Stimulated activated CD8-positive, alpha-beta memory T cell treated with anti-CD3 and anti-CD28 coated beads, Interleukin-15, amount 100 ng/mL, for 4 hours (primary cell): ENCODE measurements at places on chromosomes 11 and 22.

DNA sequence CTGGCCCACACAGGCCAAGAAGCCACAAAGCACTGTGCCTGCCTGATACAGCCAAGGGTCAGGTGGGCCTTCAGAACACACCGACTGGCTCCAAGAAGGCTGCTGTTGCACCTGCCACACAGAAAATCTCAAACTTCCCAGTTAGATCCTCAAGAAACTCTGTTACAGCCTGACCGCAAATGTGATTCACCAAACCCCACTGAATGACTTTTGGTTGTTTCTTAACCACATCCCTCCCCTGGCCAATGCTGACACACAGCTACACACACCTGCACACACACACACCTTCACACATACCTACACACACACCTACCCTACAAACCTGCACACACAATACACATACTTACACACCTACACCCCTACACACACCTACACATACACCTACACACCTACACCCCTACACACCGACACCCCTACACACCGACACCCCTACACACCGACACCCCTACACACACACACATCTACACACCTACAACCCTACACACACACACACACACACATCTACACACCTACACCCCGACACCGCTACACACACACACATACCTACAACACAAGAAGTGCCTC, 31.5 kb downstream of the CDKN1C start:
- DNase-seq: no peak

DNA sequence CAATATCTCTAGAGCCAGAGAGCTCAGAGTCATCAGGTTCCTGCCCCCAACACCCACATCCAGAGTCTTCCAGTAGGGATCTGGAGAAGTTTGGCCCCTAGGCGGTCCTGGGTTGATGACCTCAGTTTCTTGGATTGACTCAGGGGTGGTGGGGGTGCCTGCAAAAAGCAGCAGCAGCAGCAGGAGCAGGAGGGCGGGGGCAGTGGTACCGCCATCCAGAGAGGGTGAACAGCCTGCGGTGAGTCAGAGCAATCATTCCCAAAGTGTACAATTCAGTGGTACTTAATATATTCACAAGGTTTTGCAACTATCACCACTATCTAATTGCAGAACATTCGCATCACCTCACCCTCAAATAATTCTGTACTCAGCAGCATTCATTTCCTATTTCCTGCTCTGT, 9.9 kb upstream of the SEC14L3 start:
- DNase-seq: no peak

DNA sequence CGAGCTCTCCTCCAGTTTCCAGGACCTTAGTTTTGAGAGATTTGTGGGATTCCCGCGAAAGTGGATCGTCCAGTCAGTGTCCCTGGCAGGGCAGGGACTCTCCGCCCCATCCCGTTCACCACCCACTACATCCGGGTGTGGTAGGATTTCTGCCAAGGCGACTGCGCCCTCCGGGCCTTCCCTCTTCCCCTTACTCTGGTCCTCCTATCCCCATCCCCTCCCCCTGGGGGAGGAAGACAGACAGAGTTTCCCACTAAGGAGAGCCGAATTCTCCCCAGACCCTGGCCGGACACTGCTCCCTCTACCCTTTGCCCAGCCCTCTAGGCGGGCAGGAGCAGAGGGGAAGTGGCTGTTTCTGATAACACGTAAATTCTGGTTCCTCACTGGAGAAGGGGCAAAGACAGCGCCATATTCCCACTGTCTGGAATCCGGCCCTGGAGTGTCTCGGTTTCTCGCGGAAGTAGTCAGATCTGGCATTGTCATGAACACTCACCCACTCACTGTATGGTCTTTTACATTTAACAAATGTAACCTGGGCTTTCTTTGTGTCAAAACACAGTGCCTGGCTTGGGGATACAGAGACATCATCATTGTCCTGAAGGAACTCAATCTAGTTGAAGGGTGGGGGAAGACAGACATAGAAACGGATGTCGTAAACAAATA, 1.1 kb upstream of the NECTIN1 start:
- no peak for DNase-seq

GRCh38 chr11:78341841-78342240, 75.8 kb downstream of the GAB2 start:
- DNase-seq: no peak

- DNase-seq: no peak
Observed at GRCh38 chr11:33334627-33335026, 77.4 kb downstream of the HIPK3 start.

DNA sequence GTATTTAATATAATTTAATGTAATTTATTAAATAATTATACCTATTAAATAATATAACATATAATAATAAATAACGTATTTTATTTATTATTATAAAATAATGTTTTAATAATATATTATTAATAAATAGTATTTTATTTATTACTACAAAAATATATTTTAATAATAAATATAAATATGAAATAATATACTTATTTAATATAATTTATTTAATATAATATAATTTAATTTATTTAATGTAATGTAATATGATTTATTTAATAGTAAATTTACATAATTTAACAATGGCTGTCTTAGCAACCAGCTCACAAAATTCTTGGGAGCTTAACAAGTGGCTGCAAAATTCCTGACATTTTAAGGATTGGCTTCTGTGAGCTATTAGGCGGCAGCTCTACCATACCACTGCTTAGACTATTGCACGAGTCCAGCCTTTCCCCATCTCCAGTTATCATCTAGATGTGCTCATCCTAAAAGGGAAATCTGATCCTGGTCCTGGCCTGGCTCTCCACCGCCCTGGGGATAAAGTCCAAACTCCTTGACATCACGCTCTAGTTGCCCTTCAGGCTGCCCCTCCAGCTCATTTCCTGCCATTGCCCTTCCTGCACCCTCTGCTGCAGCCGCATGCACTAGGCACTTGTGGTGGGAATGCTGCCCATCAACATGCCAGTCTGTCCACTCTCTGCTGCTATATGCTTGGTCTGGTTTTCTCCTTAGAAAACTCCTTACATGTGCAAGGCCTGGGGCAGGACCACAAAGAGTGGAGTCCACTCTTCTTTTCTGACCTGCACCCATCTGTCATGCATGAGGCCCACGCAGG, 9.8 kb downstream of the MMP20 start:
- no peak for DNase-seq

DNA sequence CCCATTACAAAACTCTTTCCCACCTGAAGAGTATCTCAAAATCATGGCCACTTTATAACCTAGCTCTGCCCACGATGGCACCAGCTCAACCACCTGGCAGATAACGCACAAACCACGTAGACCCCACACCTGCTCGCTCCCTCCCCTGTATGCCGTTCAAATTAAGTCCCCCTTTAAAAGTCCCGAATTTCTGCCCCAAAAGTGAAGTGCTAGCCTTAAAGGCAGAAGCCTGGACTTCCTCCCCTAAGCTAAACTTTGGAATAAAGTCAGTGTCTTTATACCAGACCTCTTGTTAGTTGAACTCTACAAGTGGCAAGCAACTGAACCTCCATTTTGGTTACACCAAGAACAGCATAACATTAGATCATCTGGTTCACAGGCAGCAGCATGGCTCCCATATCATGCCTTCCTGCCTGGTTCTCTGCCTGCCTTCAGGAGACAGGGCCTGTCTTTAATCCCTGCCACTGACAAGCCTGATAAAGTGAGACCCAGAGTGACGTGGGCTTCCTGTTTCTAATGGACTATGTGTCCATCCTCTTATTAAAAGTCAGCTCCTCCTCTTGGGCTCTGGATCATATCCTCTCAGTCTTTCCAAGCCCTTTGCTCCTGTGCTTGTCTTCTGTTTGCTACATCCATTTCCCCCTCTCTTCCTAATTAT, 32.6 kb upstream of the NNMT start:
- no peak for DNase-seq

GRCh38 chr22:28024422-28024888, 105.4 kb upstream of the PITPNB start:
- DNase-seq: no peak

GRCh38 chr11:7691759-7692350, 14.4 kb downstream of the OVCH2 start:
- no peak for DNase-seq

DNA sequence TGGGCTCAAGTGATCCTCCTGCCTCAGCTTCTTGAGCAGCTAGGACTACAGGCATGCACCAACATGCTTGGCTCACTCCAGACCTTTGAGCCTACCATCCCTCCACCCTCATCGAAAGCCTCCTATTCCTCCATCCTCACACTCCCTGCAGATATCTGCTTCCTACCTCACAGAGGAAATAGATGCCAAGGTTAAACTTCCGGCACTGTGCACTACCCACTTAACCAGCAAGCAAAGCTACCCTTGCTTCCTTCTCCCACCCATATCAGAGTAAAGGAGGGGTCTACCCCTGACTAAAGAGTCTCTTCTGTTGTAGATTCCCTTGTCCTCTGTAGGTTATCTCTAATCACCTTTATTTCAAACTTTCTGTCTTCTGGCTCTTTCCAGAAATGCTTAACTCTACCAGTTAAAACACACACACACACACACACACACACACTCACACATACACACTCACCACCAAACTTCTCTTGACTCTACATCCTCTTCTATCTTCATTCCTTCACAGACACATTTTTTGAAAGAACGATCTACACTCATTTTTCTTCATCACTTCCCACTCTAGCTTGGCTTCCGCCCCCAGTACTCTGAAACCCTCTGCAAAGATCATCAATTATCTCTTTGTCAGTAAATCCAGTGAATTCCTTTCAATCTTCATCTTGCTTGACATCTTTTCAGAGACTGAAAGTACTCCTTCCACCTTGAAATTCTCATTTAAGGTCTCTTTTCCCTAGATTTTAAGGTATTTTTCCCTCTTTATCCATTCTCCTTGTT, 10.9 kb upstream of the SIK2 start:
- no peak for DNase-seq

DNA sequence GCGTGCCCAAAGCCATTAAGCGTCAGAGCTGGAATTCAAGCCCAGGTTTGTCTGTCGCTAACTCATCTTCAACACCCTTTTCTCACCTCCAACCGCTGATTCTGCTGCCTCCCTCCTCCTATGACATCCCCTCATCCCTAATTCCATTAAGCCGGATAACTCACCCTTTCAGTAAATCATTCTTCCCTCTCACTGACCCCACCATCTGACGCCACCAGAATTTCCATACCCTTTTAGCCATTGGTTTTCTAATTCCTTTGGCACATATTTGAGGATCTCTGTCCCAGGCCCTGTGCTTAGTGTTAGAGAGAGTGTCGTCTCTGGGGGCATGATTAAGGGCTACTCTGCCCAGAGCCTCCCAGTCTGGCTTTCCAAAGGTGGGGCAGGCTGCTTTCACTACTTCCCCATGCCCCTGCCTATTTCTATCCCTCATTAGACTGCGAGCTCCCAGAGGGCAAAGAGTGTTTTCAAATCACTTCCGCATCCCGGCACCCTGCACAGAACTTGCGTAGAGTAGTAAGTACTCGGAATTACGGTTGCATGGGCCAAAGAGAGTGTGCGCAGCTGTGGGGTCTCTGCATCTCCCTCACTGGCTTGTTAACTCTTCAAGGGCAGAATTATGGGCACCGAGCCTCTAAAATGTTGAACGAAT, 3.9 kb downstream of the KLHL35 start:
- DNase-seq: no peak

- DNase-seq: no peak
Observed at GRCh38 chr11:20010156-20010850, 150.0 kb downstream of the DBX1 start.

DNA sequence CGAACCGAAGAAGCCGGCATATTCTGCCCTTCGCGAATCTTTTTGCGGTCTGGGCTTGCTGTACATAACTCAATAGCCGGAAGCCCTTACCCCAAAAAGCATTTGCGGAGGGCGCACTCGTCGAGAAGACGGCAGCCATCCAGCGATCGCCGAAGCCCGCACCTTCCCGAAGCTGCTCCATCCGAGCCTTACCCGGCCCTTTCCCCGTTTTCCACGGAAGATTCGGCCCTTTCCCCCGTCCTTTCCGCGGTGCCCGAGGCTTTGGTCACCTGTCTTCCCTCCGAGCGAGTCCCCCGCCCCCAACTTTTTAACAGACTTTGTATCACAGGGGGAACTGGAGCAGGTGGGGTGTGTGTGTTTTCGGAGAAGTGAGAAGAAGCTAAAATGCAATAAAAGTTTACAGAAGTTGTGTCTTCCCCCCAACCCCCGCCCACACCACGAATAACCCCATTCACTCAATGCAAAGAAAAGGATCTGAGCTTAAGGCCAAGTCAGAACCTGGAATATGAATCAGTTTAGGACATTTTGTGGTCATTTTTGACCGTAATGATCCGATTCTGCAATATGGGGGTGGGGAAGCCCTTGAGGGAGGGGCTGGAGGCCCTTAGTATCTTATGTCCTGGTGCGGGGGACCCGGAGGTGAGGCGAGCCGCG, 99.0 kb upstream of the HSD17B12 start:
- no peak for DNase-seq

GRCh38 chr11:111001986-111002611, 243.4 kb upstream of the POU2AF2 start:
- DNase-seq: no peak

- no peak for DNase-seq
Observed at GRCh38 chr22:46042786-46043185, 65.8 kb upstream of the WNT7B start.

GRCh38 chr11:102276362-102276761, 40.9 kb upstream of the BIRC3 start:
- no peak for DNase-seq

DNA sequence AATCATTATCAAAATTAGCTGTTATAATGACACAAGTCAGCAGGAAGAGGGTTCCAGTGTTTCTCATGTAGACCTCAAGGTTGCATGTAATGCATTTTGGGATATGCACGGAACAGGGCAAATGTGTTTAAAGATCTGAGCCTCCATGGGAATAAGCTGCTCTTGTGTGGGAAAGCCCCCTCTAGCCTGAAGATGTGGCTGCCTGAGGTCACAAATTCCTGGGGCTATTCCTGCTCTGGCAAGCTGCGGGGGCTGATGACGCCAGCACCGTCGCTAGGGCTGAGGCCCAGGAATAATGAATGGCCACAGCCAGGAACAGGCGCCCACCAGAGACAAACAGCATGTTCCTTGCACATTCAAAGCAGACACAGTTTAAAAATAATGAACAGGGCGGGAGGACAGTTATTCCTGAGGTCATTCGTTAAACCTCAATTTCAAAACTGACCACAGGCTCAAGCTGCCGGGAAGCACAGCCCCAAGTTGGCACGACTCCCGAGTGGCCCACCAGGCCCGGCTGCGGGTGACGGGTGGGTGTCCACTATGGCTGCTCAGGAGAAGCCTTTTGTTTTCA, 11.7 kb downstream of the OSBPL5 start:
- no peak for DNase-seq

GRCh38 chr22:38109371-38110001, 998 bp downstream of the BAIAP2L2 start:
- DNase-seq: no peak

- DNase-seq: no peak
Observed at GRCh38 chr22:21858025-21858764, 9.2 kb downstream of the MAPK1 start.

GRCh38 chr11:95516786-95517185, 272.8 kb downstream of the FAM76B start:
- no peak for DNase-seq

DNA sequence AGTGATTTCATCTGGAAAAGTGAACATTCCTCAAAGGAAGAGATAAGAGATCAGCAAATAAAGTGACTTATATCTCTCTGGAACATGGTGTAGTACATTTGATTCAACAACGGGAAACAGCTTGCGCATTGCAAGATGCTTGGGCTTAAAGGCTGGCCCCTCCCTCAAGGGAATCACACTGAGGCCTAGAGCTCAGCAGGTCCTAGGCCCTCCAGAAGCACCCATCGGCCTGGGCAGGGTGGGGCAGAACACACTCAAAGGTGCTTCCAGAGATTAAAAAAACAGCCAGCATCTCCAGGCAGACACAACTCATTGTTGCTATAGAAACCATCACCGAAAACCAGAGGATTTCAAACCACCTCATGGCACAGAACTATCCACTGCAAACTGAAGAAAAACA, 69.0 kb upstream of the ARFGAP3 start:
- no peak for DNase-seq
